ENCODE measurements at places on chromosomes 2 and 18.
A peak's percentile ranks its signal among the peaks of the same experiment; 100 is the strongest.

DNA sequence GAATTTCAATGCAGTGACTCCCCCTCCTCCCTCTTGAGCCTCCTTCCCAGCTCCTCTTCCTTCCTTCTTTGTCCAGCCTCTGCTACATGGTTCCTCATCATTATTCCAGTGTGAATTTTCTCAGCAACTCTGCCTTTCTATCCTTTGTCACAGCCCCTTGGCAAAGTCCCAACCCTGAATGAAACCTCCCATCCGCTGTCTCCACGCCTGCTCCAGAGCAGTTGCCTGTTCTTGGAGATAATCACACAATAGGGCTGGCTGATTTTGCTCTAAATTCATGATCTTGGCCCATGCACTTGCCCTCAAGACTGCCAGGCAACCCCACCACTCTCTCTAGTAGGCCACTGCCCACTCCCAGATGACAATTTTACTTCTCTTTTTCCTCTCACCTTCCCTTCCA is 61.4 kb downstream of the BCL2L11 start:
- no peak for DNase-seq

DNA sequence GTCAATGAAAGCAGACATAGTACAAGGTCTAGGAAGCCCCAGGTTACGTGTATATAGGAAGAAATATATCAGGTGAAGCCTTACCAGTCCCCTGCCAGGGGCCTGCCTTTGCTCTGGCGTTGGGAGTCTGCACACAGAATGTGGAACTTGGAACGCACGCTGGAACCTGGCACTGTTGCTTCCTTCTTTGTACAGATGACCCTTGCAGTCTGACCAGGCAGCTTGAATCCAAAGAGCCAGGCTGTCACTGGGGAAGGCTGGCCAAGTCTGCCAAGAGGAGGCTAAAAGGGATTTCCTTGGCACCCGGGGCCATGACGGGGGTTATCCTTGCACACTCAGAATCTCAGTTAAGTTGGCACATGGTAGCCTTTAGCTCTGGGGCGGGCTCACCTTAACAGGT is 39.5 kb downstream of the TMEM247 start:
- DNase-seq: no peak

- DNase-seq: peak; percentile 43
These were observed 155.0 kb downstream of the EIPR1 start for GRCh38 chr2:3222636-3223035.

DNA sequence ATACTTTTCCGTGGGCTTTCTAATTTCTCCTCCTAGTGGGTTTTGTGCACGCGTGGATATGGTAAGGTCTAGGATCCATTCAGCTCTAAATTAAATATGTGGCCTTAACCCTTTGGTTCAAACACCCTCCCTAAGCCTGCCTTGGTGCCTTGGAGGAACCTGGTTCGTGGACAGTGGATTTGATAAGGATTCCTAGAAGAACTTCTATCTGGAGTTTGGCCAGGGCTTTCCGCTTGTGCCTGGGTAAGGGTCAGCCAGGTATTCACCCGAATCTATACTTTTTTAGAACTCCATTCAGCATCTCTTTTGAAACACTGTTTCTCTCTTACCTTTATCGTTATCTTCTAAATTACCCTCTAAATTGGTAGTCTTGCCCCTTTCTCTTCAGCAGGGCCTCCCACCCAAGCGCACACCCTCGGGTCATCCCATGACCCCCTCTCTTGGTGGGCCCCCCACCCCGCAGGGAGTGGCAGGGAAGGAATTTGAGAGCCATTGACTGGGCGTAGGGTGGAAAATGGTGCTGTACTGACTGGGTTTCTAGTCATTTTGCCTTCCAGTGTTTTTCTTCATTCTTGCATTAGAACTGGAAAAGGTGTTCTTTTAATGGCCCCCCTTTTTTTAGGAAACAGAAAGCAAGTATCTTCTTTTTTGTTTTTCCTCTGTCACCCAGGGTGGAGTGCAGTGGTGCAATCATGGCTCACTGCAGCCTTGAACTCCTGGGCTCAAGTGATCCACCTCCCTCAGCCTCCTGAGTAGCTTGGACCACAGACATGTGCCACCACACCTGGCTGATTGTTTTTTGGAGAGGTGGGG is 1.8 kb downstream of the SOCS6 start:
- DNase-seq: no peak

- no peak for DNase-seq
These were observed 65.6 kb downstream of the MYCN start for GRCh38 chr2:16005816-16006536.

DNA sequence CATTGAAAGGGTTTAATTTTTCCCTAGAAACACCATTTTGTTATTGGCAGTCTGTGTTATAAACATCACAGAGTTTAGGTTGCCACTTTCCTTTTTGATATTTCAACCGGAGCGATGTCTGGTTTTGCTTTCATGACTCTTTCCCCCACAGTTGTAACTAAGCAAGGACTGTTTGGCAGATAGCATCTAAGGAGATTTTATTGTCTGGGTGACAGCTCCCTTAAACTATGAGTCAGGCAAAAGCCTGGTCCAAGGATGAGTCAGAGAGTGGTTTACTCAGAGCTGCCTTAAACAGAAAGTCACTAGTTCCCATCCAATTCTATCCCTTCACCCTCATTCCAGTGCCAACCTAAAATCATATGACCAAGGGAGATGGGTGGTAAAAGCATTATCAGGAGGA is 341.6 kb upstream of the VWC2L start:
- no peak for DNase-seq

GRCh38 chr2:236774171-236774570 is 204.5 kb downstream of the ACKR3 start:
- DNase-seq: no peak

DNA sequence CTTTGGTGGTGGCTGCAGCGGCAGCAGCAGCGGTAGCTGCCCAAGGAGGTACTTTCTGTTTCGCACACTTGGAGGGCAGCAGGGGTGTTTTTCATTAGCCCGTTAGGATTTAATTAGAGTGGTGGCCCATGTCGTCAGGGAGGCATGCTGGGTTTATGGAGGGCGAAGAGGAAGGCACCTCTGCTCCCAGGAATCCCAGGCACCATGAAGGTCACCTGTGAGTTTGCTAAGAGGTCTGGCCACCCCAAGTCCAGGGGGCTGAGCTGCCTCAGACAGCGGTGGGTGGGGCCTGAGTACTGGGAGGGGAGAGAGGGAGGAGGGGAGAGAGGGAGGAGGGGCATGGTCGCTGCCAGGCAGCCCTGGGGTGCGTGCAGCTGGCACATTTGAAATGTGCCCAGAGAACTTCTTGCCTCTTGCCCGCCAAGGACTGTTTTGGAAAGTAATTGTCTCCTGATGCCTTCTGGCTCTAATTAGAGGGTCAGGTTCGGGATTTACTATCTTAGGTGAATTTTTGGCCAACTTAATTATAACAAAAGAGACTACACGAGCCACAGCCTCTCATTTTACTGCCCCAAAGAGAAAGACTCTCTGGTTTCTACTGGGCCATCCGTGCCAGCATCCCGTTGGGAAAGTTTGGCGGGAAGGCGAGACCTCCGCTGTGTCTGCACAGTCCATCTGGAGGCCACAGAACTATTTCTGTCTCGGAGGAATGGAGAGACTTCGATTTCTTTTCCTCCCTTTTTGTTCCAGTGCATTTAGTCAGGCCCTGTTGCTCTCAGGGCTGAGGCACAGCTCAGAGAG is 62.0 kb downstream of the GLI2 start:
- no peak for DNase-seq

DNA sequence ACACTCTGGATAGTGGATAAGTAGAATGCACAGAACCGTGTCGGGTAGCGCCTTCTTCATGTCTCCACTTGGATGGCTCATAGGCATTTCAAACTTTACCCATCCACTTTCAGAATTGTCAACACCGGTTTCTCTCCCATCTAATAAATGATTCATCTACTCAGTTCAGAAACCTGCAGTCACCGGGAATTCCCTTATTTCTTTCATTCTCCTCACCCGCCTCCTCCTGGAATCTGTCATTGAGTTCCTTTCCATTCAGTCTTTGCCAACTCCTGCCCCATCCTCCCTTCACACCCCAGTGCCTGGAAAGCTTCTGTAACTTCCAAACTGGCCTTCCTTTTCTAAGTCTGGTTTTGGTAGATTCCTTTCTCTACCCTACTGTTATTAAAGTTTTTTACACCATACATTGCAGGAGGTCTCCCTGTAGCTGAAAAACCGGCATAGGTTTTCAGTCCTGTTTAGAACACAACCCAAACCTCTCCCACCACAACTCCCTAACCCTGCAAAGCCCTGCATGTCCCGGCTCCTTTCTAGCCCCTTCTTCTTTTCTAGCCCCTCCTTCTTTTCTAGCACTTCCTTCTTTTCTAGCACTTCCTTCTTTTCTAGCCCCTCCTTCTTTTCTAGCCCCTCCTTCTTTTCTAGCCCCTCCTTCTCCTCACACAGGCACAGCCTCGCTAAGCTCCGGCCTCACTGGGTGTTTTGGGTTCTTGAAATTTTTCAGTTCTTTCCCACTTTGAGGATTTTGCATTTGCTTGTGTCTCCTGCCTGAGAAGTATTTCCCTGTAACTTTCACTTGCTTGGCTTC is 133.9 kb upstream of the KLHL14 start:
- DNase-seq: no peak

DNA sequence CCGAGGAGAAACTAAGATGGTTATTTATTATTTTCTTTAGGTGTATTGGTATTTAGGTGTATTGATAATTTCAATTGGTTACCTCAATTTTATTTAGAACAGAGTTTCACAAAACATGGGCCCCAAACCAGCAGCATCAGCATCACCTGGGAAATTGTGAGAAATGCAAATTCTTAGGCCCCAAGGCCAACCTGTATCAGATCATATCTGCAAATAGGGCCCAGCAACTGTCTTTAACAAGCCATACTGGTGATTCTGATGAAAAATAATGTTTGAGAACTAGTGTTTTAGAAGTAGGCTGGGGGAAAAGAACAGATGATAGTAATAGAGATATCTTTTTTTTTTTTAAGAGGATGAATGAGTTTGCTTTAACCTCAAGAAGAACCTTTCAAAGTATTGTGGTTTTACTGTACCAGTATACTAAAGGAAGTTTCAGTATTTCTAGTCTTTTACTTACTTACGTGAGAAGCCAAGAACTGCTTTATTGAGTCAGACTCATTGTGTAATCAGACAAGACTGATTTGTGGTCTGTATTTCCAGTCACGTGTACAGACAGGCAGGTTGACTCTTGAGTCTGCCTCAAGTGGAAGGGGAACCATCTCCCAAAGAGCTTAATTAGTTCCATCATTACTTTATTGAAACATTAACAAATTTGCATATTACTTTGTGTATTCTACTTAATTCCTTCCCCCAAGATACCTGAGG is 60.4 kb upstream of the GAREM1 start:
- no peak for DNase-seq

GRCh38 chr18:53421869-53422268 is 802.6 kb downstream of the MBD2 start:
- no peak for DNase-seq

DNA sequence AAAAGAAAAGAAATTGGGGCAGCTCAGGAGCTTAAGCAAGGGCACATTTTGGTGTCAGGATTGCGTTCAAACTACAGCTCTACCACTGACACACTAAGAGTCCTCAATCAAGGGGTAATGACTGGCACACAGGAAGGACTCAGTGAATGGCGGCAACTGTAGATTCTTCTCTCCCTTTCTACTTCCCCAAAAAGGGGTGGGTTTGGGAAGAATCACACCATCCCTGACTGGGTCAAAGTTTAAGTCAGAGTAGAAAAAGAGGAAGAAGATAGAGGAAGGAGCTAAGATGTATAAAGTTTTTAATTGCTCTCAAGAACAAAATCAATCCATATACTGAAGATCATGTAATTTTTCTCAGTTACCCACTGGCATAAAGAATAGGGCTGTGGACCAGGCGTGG is 2.6 kb downstream of the NLRC4 start:
- DNase-seq: no peak

GRCh38 chr18:58025205-58025604 is 18.8 kb upstream of the NEDD4L start:
- no peak for DNase-seq

DNA sequence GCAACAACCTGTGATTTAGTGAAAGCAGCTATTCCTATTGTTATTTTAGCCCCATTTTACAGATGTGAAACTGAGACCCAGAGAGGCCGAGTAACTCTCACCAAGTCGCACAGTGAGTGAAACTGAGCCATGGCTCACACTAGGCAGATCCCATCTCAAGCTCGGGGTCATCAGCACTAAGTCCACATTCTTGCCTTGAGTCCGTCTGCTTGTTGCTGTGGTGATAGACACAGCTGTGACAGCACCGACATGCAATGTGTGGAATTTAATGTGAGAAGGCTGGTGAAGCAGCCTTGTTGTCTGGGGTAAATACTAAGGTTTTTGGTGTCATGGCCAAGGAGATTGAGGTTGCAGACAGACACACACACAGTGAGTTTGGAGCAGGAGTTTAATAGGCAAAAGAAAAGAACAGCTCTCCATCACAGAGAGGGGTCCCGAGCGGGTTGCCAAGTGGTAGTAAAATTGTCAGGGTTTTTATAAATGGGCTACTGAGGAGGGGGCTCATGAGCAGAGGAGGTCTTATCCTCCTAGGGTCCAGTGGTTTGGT is 40.2 kb upstream of the GMCL1 start:
- DNase-seq: no peak

GRCh38 chr2:62014102-62014501 is 108.6 kb downstream of the COMMD1 start:
- no peak for DNase-seq

DNA sequence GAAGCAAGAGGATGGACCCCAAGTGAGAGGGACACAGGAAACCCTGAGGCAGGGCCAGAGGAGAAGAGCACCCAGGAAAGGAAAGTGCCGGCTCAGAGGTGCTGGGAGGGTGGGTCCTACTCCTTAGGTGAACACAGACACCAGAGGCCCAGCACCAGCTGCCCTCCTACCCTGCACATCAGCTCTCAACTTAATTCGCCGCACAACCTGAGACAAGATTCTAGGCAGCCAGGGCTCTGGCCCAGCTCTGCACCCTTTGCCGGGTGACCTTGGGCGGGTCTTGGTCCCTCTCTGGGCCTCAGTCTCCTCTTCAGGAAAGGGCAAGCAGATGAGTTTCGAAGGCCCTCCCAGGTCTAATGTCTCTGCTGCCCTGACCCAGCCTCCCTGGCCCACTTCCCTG is 28.1 kb downstream of the ZFP36L2 start:
- no peak for DNase-seq

- no peak for DNase-seq
These were observed 36.5 kb upstream of the ARMC9 start for GRCh38 chr2:231161877-231162329.

All from activated CD4-positive, alpha-beta T cell treated with anti-CD3 and anti-CD28 coated beads for 24 hours (primary cell).